ENCODE measurements at places on chromosomes 12 and 14.

GRCh38 chr12:121966959-121967358 lies 48.6 kb downstream of the CFAP251 start:
- no peak for DNase-seq

DNA sequence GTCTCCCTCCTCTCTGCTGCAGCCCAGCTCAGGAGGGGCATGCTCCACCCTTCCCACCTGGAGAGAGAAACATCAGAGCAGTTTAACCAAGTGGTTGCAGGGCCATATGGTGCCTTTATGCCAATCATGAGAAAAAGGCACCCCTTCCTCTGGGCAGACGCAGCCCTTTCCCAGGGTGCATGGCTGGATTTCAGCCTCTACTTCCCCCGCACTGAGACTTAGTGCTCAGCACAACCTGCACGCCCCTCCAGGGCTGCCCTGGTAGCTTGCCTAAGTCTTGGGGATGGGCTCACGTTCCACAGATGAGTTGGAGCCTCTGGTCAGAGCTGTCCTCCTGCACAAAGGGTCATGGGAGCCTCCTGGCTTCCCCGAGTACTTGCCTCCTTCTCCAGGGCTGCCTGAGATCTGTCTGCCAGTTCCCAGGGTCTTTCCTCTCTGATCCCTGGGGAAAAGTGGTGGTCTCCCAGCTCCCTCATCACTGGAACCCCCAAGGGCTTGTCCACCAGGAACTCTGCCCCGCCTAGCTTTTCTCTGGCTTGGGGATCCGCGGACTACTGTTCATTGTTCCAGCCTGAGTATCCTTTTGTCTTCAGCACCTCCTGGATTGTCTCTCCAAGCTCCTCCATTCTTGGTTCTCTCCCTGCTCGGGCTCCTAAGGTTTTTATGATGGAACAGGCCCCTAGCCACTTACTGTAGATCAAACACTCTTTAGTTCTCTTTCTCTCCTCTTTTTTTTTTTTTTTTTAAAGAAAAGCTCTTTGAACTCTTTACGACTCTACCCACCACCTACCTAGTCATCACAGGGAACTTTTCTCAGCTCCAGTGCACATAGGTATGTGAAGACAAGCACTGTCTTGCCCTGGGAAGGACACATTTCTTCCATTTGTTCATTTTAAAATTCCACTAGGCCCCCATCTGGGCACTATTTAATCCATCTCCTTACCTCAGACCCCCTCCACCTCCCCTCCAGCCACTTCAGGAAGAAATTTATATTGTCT lies 6.1 kb upstream of the KRT74 start:
- DNase-seq: no peak

GRCh38 chr12:13770576-13770975 lies 210.8 kb downstream of the GRIN2B start:
- no peak for DNase-seq

DNA sequence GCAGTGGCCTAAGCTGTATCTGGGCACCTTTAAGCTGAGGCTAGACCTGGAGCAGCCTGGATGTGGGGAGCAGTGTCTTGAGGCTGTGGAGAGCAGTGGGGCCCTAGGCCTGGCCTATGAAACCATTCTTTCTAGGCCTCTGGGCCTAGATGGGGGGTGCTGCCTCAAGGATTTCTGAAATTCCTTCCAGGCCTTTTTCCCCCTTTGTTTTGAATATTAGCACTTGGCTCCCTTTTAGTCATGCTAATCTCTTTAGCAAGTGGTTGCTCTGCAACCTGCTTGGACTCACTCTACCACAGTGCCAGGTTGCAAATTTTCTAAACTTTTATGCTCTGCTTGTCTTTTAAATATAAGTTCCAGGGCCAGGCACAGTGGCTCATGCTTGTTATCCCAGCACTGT lies 41.6 kb upstream of the RFX4 start:
- DNase-seq: no peak

- DNase-seq: peak; percentile 45
These were observed 50.1 kb downstream of the KLRG1 start for GRCh38 chr12:9039397-9039977.

- no peak for DNase-seq
These were observed 68.4 kb upstream of the KITLG start for GRCh38 chr12:88648625-88649024.

- no peak for DNase-seq
These were observed 7.2 kb downstream of the PDE3A start for GRCh38 chr12:20375560-20375959.

GRCh38 chr14:22852599-22852939 lies 16.2 kb downstream of the MMP14 start:
- no peak for DNase-seq

DNA sequence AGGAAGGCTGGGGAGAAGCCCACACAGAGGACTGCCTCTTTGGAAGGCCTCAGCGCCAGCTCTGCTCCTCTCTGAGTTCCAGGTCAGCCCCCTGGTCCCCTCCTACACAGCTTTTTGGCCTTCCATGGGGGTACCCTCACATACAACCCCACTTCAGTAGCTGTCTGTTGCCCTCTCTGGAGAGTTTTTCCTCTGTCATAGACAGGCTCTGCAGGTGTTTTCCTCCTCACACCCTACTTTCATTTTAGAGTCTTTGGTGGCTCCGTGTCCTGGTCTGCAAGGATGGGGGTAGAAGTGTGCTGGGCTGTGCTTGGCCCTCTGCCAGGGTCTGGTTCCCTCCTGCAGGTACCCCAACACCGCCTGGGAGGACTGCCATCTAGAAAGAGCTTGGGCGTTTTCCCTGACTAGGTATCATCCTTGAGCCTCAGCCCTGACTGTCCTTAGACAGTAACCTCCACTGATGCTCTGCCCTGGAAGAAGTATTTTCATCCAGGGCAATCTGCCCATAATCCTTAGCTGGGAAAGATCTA lies 15.1 kb downstream of the ZDHHC22 start:
- no peak for DNase-seq

DNA sequence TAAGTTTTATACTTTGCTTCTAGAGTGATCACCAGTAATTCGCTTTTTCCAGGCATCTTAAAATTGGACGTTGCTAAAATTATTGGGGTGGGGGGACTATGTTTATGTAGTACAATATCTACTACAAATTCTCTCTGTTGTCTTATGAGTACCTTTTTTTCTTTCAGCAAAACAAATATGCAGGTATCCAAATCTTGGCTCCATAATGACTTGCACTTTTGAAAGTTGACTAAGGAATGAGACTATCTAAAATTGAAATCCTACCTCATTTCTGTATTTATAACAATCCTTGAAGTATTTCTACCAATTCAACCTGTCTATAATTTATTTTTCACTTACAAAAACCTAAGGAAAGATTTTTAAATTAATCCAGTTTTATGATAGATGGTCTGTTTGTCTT lies 2.4 kb downstream of the DYNC1H1 start:
- no peak for DNase-seq

DNA sequence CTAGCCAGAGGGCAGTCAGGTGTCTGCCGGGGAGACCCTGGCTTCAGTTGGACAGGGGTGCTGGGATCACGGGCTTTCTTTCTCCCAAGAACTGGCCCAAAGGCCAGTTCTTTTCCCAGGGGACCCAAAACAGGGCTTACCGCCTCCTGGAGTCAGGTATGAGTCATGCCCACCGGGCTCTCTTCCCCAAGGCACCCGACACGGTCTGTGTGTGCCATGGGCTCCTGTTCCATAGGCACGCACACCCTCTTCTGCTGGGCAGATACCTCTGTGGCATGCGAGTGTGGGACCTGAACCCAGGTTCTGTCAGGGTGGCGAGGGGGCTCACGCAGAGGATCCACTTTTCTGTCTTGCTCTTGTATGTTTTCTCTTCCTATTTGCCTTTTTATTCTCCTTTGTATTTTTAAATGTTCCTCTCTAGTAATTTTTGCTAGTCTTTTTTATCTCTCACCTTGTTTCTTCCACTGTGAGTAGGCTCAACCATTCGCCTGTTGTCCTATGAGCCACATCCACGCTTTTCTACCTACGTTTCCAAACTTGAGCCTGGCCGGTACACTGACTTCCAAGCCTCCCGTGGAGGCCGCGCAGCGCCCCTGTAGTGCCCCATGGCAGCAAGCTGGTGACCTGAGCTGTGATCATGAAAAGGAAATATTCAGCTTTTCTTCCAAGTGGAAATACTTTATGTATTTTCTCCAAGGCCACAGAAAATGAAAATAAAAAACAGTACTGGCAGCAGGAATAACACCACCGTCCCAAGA lies 362.2 kb downstream of the CACNA1C start:
- no peak for DNase-seq

GRCh38 chr12:25926536-25926935 lies 31.9 kb upstream of the RASSF8 start:
- DNase-seq: no peak

DNA sequence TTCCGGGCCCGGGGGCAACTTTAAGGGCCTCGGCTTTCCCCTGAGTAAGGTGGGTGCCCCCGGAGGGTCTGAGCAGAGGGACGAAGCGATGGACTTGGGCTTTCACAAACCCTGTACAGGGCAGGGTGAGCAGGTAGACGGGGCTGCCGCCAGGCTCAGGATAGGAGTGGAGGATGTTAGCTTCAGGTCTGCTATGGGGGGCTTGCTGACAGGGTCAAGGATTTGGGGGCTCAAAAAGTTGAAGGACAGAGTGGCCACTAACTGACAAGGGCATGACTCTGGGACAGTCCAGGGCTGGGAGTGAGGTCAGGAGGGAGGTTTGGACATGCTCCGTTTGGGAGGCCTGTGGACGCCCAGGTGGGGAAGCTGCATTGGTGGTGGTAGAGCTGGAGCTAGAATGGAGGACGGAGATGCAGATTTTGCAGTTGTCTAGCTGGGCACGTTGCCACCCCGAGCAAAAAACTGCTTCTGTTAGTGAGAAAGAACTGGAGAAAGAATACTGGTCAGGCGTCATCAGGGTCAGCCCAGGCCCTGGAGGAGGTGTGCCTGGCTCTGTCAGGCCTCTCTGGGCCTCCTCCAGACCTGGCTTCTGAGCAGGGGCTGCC lies 113.3 kb downstream of the ADGRD1 start:
- no peak for DNase-seq

DNA sequence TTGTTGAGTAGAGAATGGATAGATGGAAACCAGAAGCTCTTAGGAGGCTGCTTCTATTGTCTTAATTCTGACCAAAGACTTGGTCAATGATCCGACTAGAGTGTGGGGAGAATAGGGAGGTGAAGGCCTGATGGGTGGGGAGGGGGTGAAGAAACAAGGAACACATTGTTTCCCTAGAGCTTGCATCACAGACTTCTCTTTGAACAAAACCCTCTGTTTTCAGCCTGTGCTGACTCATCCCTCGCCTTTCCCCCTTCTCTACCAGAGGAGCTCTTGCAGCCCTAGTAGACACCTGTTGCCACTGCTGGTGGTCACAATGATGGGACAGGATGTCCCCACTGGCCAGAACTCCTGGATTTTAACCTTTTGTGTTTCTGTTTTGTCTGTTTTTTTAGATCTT lies 46.8 kb upstream of the CISTR start:
- no peak for DNase-seq

DNA sequence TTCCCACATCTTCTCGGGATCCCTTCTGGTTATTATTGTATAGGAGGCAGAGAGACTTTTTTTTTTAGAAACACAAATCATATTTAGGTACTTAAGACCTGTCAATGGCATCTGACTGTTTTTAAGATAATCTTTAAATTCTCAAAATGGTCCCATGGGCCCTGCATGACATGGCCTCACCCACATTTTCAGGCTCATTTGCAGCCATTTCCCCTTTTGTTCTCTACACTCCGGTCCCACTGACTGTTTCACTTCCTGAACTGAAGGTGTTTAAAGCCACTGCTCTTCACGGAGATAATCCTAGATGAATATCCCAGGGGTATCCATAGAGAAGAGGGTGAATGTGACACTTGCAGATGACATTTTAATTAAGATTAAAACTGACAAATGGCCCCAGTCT lies 12.3 kb upstream of the C12orf71 start:
- DNase-seq: no peak

DNA sequence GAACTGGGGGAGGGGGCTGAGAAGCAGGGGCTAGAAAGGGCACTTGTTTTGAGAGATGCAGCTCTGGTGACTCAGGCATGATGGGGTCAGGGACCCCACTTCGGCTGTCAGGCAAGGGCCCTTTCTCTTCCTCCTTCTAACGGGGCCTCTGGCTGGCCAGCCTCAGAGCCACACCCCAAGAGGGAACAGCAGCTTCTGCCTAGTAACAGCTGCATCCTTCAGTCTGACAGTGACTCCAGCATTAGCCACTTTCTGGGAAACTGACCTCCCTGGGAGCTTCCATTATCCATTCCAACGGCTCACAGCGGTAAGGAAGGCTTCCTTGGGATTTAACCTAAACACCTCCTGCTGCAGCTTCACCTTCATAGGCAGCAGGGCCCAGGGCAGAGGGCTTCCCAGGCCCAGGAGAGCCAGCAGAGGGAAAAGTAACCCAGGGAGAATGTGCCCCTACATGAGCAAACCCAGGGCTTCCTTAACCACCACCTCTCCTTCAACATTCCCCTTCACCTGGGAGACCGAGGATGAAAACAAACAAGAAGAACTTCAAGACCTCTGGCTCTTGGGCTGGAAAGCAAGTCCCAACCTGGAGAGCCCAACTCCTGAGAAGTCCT lies 2.7 kb downstream of the NCKAP5L start:
- DNase-seq: no peak

DNA sequence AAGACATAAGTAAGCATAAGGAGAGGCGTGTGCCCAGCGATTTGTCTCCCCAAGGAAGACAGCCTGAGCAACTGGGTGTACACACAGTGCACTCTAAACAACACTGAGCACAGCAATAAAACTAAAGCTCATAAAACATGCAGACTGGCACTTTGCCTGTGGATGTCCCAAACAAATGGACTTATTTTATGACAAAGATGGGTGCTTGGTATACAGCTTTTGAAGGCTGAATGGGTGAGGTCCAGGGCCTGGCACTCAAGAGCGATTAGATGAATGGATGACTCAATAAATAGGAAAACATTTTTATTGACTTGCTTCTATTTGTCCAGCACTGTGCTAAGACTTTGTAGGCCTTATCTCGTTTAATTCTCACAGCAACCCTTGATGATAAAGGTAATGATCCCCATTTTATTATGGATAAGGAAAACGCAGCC lies 28.5 kb downstream of the LGMN start:
- no peak for DNase-seq

DNA sequence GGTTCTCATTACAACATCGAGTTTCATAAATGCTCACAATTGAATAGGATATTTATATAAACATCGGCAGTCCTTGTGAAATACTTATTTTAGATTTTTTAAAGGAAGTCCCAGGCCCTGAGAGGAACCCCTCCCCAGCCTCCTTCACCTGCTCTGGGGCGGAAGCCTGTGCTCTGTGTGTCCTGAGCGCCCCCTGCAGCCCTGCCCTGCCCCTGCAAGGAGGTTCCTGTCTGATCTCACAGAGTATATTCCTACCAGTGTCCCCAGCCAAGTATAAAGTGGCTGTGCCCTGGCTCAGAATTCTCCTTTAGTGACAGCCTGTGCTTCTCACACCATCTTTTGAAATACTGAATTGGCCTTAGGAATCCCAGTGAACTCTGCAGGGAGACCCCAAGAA lies 659.5 kb downstream of the TMEM121 start:
- peak; percentile 57 for DNase-seq

DNA sequence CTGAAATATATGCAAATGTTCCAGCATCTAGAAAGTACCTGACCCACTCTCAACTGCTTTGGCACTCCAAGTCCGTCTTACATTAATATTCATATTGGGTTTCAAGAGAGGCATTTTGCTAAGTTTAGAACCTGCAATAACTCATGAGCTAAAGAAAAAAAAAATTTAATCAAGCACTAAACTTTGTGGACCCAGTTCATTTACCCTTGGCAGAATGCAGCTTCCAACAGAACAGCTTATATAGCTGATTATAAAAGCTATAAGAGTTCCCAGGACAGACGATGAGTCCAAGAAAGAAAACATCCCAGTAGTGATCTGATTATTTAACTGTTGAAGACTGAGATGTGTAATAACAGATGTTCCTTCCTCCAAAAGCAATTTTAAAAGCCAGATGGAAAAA lies 592.0 kb downstream of the KCNH5 start:
- DNase-seq: no peak

Data from T-helper 1 cell (primary cell).